ENCODE measurements at places on chromosomes 4 and X.
A peak's percentile ranks its signal among the peaks of the same experiment; 100 is the strongest.

GRCh38 chr4:54902271-54902670 lies 223.1 kb downstream of the KDR start:
- no peak for DNase-seq

DNA sequence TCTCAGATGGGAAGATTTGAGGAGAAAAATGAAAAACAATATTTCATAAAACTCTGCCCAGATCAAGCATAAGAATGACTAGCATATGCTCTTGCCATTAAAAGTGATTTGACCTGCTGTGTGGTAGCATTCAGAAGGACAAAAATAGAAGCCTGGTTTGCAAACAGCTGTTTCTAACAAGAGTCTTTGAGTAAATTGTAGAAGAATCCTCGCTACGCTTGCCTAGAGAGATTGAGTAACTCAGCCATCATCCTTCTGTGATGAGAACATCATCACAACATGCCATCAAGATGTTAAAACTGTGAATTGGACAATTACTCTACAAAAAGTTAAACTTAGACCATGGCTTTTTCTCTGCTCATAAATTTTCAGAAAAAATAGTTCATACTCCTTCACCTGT lies 168.9 kb upstream of the PUDP start:
- no peak for DNase-seq

DNA sequence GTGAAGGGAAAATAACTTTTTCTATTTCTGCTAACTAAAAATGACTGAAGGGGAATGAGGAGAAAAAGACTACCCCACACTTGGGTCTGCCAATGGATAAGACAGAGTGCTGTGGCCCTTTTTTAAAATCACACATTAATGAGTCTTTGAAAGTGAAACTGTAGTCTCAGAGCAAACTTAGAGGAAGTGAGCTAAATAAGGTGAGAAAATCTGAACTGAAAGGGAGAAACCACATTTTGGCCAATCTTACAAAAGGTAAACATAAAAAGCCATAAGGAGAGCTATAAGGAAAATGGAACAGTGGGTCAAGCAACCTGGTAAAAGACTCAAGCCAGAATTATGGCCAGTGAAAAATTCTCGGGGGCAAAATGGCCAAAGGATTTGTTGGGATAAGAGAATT lies 755.1 kb upstream of the IGFBP7 start:
- no peak for DNase-seq

GRCh38 chrX:121504153-121504552 lies 456.7 kb downstream of the GLUD2 start:
- no peak for DNase-seq

DNA sequence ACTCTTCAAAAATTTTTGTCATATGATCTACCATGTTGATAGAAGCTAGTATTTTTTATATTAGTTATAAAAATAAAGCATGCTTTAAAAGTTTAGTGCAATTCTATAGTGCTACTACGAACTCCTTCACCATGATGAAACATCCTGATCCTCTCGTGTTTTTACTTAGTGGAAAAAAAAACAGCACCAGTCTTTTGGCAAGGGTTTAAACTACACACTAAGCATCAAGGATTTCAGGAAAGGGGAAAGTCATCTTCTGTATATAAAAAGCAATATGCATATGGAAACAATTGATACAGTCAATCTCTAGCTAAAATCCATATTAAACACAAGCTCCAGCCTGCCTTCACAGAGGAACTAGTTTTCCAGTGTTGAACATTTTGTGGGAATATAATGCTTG lies 18.7 kb downstream of the CHM start:
- no peak for DNase-seq

- no peak for DNase-seq
These were observed 284.7 kb upstream of the FTHL17 start for GRCh38 chrX:31356275-31357212.

DNA sequence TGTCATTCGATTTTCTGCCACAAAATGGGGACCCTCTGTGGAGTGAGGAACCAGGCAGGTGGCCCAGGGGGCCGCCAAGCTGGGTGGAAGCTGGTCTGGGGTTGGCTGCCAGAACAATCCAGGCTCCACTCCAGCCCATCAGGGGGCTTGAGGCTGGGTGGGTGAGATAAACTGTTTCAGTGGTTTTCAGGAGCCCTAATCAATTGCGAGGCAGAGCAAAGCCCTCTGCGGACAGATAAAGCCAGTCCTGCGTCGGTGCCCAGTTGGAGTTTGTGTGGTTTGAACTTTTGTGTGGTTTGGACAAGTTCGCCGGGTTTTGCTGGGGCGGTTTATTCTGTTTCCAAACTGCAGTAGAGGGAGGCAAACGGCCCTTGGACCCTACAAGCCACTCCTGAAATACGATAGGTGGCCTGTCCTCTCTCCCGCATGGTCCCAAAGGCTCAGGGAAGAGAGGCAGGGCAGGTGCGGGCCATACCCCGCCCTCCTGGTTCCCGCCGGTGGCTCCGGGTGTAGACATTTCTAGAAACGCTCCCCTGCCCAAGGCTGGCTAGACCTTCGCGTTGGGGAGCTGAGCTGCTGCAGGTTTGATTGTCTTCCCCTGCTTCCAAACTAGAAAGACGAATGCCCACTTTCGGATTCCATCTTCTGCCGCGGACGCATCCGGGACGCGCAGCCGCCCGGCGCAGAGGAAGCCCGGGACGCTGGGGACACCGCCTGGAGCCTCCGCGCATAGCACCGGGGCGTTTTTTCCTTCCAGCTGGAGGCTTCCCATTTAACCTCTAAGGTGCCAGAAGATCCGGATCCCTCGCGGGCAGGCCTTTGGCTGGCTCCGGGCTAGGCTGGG lies 169.0 kb upstream of the BCOR start:
- peak; percentile 0 for DNase-seq

DNA sequence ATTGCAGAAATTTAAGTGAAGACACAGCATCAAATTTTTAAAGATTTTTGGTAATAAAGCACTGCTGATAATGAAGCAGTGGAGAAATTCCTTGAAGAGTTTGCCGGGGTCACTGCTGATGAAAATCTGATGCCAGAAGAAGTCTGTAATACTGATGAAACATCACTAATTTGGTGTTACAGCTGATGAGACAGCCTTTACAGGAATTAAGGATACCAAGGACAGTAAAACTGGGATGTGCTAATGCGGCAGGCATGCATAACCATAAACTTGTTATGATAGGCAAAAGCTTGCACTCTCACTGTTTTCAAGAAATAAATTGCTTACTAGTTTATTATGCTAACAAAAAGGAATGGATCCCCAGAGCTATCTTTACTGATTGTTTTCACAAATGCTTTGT lies 52.9 kb upstream of the VEGFC start:
- DNase-seq = no peak

GRCh38 chr4:23885943-23886590 lies 3.8 kb downstream of the PPARGC1A start:
- DNase-seq = no peak

GRCh38 chr4:89549907-89550306 lies 242.3 kb upstream of the GPRIN3 start:
- DNase-seq = no peak

Measured in NCI-H187 (cell line).